ENCODE measurements at places on chromosomes 12 and 14.
A peak's percentile ranks its signal among the peaks of the same experiment; 100 is the strongest.

DNA sequence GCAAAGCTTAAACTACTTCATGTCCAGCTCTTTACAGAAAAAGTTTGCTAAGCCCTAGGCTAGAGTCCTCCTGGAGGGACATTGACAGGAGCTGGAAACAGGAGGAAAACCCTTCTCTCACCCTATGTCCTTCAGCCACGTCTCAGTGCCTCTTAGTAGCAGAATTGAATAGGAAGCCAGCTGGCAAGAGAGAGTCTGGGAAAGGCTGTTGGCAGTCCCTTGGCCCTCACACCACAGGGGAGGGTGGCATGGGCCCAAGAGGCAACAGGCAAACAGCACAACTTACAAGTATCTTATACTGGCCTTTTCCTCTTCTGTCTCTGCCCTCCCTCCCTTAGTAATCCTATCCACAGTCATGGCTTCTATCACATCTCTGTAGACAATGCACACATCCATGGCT, 27.7 kb upstream of the DHRS2 start:
- DNase-seq, result no peak

DNA sequence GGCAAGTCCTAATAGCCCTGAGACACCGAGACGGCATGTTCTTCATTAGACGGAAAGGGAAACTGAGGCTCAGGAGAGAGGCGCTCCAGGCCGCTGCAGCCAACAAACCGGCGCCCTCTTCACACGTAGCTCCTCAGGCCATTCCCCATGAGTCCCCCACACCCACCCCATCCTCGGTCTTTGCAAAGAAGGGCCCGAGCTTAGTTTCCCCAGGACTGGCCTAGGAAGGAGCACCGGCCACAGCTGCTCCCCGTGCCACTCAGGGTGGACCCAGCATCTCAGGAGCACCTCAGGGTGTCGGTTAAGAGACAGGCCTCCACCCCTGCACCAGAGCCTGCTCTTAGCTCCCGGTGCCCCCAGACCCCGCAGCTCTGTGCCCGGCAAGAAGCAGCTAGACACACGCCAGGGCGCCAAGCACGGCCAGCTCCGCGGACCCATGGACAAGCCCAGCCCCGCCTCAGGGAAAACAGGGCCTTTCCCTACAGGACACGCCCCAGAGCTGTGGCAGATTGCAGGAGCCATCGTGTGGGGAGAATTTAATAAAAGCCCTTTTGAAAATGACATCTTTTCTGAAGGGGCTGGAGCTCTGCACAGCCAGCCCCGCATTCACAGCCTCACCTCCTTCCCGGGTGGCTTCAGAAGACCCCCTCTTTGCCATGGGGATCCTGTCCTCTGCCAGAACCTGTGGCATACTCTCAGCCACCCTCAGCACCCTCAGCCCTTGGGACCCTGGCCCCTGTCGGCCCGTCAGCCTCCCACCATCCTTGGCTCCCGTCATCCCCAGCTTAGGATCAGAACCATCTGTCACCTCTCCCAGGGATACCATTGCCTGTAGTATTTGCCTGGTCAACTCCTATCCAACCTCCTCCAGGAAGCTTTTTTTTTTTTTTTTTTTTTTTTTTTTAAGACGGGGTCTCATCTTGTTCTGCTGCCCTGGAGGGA, 59.7 kb downstream of the LGMN start:
- DNase-seq, result peak; percentile 56

GRCh38 chr12:65926119-65926908, 102.0 kb downstream of the HMGA2 start:
- DNase-seq, result no peak

- DNase-seq, result no peak
Measured at GRCh38 chr12:103600967-103601728, 14.1 kb downstream of the STAB2 start.
